ENCODE measurements at places on chromosomes 1 and 21.

- peak; percentile 38 for DNase-seq
These were observed 7.8 kb upstream of the CALML6 start for GRCh38 chr1:1907098-1907736.

DNA sequence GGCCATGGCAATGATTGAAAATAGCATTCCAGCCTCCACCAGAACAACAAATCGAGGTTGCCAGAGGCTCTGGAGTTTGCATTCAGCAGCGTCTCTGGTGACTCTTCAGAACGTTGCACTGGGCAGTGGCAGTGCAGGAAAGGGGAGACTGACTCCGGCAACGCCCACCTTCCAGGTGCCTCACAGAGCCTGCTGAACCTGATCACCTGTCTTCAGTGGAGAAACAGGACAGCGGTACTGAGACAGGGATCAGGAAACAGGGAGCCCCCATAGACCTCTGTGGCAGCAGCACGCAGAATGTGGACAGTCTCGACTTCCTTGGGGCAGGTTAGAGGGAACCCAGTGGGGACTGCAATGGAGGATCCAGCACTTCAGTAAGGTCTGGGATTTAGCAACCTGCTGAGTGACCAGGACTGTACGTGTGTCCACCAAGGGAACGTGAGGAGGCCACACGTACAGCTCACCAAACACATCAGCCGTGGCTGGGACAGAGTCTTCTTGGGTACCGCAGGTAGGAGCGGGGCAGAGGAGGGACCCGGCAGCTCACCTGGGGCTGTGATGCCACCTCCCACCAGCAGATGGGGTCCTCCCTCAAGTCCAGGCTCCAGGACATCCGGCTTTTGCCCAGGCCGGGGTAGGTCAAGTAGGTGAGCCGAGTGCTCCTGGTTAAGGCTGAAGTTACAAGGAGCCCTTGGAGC, 128.6 kb downstream of the PRDM2 start:
- DNase-seq, result no peak

DNA sequence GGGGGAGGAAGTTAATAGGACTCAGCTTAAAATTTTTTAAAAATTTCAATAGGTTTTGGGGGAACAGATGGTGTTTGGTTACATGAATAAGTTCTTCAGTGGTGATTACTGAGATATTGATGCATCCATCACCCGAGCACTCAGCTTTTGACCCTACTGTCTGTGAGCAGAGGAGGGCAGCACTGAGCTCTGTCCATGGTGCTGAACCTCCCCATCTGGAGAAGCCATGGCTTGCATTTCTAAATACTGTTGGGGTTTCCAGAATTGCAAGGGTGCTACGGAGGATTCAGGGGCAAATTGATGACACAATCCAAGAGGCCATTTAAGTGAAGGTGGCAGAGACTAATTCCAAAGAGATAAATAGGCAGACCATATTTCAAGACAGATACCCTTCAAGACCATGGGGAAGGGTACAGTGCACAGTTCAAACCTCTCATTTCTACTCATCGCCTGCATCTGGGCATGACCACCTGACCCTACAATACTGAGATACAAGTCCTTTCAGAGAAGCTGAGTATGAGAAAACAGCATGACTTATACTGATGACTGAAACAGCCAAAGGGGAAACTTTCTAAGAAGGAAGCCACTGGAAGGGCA, 17.2 kb downstream of the SYT2 start:
- DNase-seq, result no peak

DNA sequence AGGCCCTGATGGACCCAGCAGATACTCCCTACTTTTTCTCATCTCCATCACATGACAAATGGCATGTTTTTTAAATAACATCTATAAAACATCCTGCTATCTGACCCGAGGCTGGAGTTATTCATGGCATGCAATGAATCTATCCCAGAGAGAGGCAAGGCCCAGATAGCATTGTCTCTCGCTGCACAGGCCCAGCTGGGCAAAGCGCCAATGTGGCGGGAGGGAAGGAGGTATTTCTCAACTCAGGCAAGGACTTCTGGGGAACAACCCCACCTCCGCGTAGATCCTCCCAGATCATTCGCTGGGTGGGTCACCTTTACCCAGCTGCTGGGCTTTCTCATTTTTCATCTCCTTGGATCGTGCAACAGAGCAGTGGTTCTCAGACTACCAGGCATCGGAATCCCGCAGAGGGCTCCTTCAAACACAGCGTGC, 59.8 kb downstream of the ERG start:
- DNase-seq, result no peak

GRCh38 chr1:109877317-109877771, 33.3 kb upstream of the CSF1 start:
- DNase-seq, result peak; percentile 52

GRCh38 chr1:201110138-201110537, 2.1 kb downstream of the CACNA1S start:
- DNase-seq, result no peak

GRCh38 chr1:218938259-218938658, 235.4 kb upstream of the LYPLAL1 start:
- no peak for DNase-seq

DNA sequence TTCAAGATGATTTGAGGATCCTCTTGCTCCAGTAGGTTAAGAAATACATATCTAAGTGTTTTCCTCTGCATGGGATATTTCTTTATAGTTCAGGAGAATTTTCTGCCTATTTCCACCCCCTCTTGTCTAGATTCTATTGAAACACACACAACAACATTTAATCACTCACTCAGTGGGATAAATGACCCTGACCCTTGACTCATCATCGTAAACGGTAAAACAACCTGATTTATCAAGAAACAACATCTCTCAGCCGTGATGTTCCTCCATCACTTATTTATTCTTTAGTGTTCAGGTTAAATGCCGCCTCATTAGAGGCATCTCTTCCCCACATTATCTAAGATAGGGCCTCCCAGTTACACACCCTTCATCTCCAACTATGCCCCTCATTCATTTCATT, 208.7 kb upstream of the FMN2 start:
- no peak for DNase-seq

- DNase-seq, result no peak
These were observed 141.2 kb downstream of the SLC44A5 start for GRCh38 chr1:75469586-75470173.

GRCh38 chr1:6424000-6424565, 493 bp upstream of the ESPN start:
- no peak for DNase-seq

GRCh38 chr1:226427131-226427530, 19.2 kb upstream of the PARP1 start:
- DNase-seq, result no peak

DNA sequence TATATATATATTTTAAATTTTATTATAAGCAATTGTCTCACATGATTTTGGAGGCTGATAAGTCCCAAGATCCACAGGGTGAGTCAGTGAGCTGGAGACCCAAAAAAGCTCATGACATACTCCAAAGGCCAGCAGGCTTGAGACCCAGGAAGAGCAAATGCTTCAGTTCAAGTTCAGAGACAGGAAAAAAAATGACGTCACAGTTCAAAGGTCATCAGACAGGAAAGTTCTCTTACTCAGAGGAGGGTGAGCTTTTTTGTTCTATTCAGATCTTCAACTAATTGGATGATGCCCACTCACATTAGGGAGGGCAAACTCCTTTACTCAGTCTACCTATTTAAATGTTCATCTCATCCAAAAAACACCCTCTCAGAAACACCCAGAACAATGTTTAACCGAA, 18.2 kb downstream of the RXRG start:
- DNase-seq, result no peak

DNA sequence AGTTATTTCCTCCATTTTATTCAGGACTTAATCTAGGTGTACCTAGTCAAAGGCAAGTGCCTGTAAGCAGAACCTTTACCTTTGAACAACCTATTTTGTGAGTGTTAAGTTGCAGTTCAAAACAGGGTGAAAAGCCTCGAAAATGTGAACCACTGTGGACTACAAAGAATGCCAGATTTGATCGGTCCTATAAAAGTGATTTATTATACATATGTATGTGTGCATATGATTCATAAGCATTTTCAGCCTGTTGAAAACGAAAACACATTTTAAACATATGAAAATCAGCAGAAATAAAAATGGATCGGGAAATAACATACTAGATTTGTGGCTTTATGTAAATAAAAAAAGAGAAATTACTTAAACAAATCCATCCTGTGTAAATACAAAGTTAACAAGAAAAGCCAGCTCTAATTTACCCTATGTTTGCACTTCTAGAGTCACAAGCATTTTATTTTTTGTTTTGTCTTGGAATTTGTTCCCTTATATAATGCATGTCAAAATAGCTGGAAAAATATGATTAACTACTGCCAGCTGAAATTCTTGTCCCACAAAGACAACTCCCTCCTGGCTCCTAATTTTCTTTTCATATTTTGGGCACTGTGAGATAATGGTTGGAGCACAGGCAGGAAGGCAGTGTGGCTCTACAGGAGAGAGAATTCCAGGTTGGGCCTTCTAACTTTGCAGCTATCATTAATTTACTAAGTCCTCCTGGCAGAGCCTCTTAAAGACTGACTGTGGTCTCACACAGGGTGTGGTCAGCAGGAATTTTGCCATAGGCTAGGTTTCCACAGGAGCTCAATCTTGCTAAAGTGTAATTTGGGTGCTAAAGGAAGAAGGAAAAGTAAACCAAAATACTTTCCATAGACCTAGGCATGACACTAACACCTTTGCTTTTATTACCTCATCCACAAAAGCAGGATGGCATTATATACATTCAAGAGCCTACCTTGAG, 70.2 kb upstream of the CDC42BPA start:
- DNase-seq, result no peak

- no peak for DNase-seq
These were observed 12.7 kb downstream of the CDCA8 start for GRCh38 chr1:37704966-37705365.

- DNase-seq, result no peak
These were observed 38.9 kb downstream of the SPRTN start for GRCh38 chr1:231376875-231377549.

DNA sequence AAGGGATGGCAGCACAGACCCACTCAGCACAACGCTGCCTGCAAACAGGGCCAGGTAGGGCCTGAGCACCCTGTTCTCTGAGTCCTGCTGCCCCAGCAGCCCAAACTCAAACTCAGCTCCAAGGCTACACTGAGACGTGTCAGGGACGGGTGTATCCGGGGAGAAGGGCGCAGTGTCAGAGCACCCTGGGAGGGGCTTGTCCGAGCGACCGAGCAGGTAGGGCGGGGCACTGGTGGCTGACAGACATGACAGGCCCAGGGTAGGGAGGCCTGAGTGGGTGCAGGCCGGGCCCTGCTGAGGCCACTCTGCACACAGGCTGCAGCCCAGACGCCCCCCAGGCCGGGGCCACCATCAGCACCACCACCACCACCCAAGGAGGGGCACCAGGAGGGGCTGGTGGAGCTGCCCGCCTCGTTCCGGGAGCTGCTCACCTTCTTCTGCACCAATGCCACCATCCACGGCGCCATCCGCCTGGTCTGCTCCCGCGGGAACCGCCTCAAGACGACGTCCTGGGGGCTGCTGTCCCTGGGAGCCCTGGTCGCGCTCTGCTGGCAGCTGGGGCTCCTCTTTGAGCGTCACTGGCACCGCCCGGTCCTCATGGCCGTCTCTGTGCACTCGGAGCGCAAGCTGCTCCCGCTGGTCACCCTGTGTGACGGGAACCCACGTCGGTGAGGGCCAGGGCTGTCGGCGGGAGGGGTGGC, 5.5 kb downstream of the SCNN1D start:
- peak; percentile 54 for DNase-seq

DNA sequence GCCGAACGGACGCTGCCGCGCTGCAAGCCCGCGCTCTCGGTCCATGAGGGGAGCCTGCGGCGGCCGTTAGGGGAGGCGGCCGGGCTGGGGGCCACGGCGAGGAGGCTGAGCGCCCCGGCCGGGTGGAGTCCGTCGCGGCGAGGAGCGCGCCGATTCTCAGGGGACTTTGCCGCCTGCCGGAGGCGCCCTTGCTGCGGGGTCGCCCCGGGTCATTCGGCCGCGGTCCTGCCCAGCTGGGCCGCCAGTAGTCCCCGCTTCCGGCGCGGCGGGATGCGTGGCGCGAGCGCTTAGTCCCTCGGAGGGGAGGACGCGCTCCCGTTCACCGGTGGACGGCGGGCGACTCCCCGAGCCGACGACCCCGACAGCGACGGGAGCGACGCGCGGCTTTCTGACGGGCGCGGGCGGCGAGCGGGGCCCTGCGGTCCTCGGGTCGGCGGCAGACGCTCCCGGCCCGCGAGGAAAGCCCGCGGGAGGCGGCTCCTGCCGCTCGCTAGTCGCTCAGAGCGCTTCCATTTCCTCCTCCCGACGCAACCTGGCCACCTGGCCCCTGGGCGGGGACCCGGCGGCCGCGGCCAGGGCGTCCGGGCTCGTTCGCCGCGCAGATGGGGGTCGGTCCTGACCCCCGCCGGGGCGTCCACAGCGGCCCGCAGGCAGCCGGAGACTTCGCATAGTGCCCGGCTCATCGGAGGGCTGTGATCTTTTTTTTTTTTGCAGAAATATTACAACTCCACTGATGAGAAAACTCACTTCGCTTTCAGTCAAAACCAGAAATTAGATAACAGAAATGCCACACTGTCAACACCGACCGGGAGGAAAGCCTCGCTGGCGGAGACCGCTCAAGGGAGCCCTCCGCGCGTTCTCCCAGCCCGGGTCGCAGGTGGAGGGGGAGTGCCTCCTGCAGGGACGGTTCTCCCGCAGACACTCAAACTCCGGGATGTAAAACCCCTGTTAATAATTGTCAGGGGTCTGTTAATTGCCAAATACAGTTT, 641 bp upstream of the ZBTB21 start:
- DNase-seq, result peak; percentile 78

DNA sequence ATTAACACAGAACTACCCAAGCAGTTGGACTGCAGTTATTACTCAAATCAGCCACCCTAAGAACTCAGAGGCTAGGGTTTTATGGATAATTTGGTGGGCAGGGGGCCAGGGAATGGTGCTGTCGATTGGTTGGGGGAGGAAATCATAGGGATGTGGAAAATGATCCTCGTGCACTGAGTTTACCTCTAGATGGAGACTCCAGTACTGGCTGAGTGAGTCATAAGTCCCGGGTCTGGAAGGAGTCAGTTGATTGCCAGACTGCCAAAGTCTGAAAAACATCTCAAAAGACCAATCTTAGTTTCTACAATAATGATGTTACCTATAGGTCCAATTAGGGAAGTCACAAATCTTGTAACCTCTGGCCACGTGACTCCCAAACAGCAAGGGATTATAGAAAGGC, 257.5 kb upstream of the PRMT6 start:
- no peak for DNase-seq

- no peak for DNase-seq
These were observed 492.0 kb upstream of the RUNX1 start for GRCh38 chr21:35540950-35541638.

DNA sequence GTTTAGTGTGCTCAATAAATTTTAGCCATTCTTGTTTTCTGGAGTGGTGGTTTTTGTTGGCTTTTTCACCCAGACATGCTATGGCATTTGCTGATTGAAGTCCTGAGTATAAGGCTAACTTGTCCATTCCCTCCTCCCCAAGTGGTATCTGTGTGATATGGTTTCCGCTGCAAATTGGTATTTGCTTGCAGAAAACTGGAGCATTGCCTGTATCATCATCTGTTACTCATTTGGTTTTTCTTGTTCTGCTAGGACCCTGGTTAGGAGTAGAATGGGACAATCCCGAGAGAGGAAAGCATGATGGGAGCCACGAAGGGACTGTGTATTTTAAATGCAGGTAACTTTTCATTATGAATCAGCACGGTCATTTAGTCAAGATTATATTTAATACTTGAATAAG, 34.0 kb downstream of the TBCE start:
- DNase-seq, result no peak

All from right lobe of liver (tissue), 6 donors.